Fibroblast of skin of left biceps (primary cell): ENCODE measurements at places on chromosomes 3 and 15.

- no peak for DNase-seq
Observed at GRCh38 chr3:186882881-186883685, 40.6 kb downstream of the ADIPOQ start.

DNA sequence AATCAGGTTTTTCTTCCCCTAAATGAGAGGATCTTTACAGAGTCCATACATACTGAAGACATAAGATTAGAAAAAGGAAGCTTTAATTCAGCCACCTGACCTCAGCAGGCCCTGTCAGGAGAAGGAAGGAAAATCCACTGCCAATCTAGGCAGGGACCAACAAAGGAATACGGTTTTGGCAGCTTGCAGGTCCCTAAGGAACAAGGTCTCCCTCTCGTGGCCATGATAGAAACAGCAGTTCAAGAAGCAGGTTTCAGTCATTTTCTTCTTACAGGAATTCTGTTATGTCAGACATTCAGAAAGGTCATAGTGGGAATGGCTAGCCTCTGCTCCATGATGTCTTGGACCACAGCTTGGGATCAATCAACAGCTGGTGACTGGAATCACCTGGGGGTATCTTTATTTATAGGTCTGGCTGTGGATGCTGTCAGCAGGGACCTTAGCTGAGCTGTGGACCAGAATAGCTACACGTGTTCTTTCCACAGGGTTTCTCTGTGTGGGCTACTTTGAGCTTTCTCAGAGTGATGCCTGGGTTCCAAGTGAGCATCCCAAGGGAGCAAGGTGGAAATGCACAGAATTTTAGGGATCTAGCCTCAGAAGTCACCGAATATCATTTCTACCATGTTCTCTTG, 9.4 kb upstream of the CMSS1 start:
- DNase-seq, result peak; percentile 48

DNA sequence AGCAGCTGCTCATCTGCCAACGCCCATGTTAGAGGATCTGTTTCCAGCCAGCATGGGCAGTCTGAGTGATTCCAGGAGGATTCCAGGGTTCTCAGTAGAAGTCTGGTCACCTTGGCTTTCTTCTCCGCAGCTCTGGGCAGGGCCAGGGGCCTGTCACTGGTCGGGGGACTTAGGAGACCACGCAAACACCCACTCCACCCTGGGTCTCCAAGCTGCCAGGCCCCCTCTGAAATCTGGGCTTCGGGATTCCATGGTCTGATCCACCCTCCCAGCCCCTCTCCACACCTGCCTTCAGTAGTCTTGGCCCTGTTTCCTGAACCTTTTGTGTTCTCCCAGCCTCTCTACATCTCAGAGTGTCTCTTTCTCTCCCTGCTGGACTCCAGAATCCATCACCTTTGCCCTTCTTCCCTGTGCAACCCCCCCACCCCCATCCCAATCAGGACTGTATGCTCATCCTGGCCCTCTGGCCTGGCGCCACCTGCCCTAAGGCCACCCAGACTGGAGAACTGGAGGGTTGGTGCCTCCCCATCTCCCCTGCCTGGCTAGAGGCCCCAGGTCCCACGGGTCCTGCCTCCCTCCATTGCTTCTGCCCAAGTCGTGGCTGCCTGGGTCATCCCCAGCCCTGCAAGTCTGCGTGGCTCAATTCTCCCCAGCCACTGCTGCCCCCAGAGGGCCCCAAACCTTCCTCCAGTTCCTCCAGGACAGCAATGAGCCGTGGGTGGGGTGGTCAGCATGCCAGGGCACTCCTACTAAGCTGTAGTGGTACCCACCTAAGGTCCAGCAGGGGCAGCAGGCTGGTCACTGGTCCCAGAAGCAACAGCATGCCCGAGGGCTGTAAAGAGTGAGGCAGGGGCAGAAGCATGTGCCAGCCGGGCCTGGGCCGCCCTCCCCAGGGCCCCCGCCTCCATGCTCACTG, 102.8 kb downstream of the TBC1D2B start:
- DNase-seq, result no peak

DNA sequence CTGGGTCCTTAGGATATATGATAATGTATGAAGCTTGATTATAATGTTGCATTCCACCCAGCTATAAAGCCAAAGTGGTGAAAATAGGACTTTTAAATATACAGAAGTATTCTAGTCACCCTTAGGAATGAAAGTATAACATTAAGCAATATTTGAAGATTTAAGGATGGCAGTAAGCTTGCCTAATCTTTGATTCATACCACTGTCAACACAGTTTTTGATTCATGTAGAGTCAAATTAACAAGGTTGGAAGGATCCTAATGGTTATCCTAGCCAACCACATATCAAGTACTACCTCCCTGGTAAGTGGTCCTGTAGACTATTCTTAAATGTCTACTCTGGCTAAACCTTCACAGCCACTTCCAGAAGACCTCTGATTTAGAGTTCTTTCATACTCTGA, 18.6 kb downstream of the ARIH1 start:
- DNase-seq, result no peak

- no peak for DNase-seq
Observed at GRCh38 chr3:150273396-150273795, 134.7 kb upstream of the TSC22D2 start.

GRCh38 chr15:49750553-49750952, 129.7 kb downstream of the DTWD1 start:
- no peak for DNase-seq
